ENCODE measurements at places on chromosomes 13 and 19.

- DNase-seq = no peak
Observed at GRCh38 chr13:113650275-113650674, 7.7 kb downstream of the ATP4B start.

GRCh38 chr13:72205773-72206172, 338.8 kb upstream of the DACH1 start:
- no peak for DNase-seq

GRCh38 chr13:33260168-33261098, 25.1 kb downstream of the STARD13 start:
- no peak for DNase-seq

GRCh38 chr13:75530549-75530961, 7.1 kb downstream of the COMMD6 start:
- no peak for DNase-seq

DNA sequence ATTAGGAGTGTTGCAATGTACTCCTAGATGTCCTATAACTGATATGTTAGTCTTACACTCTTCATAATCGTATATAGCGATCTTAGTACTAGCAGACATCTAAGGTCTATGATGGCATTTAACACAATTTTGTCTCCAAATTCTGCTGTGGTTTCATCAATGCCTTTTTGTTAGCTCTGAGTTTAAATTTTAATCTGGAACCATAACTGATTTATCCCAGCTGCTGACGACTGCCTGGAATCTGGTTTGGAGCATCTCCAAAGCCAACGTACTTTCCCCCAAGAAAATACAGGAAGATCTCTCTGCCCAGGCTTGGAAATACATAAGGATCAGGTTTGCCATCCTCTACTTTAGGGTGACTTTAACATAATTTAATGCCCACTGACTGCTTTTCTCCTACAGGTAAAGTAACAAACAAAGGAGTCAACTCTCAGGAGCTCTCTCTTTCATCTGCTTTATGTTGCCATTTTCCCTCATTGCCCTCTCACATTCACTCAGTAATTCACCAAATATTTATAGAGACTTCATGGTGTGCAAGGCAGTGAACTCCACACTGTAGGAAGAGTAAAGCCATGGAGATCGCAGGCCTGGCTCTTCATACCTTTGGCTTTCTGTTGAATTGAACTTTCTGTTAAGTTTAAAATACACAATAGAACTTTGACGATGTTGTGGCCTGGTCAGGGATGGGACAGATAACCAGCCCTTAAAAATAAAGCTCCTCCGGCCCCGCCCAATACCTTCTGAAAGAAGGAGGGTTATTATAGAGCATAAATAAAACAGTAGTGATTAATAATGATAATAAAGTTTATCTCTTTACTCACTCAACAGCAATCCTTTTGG, 23.3 kb upstream of the SPART start:
- no peak for DNase-seq

DNA sequence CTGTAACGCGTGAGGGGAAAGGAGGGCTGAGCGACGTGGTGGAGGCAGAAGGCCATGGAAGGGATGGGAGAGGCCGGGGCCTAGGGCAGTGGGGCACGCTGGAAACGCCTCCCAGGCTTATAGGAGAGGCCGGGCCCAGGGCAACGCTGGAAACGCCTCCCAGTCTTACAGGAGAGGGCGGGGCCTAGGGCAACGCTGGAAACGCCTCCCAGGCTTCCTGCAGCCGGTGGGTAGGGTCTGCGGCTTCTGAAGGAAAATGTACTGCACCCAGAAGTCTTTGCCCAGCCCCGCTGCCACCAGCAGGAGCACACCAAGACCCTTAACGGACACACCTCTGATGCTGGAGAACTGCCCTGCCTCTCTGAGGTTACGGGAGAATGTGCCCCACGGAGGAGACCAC, 9.1 kb downstream of the CACTIN start:
- DNase-seq = peak; percentile 11

DNA sequence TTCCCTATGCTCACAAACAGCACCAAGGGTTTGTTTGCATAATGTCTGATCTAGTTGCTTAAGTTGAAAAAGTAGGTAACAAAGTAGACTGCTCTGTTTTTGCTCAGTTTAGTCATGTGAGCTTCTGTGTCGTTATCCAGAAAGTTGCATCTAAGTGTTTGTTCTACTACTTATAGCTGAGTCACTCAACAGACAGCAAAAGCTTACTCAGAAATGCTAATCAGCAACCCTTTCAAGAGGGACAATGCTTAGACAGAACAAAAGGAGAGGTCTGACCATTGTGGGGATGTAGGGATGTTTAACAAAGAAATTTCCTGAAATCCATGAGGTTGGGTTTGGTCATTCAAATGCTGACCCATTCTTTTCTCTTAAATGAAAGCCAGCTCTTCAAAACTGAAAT, 106.4 kb downstream of the ATP8A2 start:
- no peak for DNase-seq
